ENCODE measurements at places on chromosomes 6 and 20.

GRCh38 chr6:105282631-105283585 is 103.1 kb upstream of the POPDC3 start:
- DNase-seq: no peak

- DNase-seq: peak; percentile 18
Measured at GRCh38 chr20:43658069-43658722, 8.7 kb upstream of the MYBL2 start.

DNA sequence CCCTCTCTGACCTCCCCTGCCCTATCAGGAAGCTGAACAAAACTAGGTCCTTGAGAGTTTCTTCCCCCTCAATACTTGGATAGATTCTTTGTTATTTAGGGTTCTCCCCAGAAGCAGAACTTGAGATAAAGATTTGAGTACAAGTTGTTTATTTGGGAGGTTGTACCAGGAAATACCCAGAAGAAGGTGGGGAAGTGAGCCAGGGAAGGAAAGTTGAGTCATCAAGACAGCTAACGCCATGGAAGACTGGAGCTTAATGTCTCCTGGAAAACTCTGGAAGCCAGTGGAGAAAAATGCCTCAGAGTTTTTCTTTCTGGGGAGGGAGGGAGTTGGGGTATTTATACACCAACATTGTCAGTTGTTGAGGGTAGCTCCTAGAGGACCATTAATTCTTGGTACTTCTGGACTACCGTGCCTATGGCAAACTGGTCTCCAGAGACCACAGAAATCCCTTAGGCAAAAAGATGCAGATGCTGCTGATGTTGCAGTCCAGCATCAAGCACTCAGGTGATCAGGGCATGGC is 102.6 kb upstream of the ZFP64 start:
- DNase-seq: no peak

GRCh38 chr20:9032758-9033157 is 36.1 kb upstream of the PLCB4 start:
- DNase-seq: peak; percentile 34

DNA sequence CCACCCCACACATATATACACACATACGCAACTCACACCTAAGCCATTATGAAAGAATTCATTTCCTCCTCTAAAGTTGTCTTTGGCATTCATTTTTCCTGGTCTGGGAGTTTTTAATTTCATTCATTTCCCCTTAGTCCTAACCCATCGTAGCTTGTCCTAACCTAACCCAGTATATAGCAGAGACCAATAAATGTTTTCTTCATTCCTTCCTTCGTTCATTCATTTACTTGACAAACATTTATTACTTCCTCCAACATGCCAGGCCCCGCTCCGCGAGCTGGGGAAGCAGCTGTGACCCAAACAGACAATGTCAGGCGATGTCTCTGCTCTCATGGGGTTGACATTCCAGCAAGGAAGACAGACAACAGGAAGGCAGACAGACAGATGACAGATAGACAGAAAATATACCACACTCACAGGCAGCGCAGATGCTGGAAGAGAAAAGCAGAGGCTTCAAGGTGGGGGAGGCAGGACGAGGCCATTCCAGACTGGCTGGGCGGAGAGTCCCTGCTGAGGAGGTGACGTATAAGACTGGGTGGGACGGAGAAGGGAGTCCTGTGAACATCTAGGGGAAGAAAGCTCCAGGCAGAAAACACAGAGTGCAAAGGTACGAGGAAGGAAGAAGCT is 33.7 kb upstream of the SIRPA start:
- peak; percentile 80 for DNase-seq

GRCh38 chr6:161379834-161380582 is 106.1 kb upstream of the AGPAT4 start:
- DNase-seq: no peak

DNA sequence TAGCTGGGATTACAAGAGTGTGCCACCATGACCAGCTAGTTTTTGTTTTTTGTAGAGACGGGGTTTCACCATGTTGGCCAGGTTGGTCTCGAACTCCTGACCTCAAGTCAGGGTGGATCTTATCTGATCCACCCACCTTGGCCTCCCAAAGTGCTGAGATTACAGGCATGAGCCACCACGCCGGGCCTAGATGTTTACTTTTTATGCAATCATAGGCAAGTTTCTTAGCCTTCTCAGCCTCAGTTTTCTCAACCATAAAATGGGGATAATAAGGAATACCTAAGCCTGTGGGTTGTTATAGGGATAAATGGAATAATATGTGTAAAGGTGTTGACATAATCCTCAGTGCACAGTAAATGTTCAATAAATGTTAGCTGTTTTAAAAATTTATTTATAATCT is 9.8 kb downstream of the SPATS1 start:
- no peak for DNase-seq

DNA sequence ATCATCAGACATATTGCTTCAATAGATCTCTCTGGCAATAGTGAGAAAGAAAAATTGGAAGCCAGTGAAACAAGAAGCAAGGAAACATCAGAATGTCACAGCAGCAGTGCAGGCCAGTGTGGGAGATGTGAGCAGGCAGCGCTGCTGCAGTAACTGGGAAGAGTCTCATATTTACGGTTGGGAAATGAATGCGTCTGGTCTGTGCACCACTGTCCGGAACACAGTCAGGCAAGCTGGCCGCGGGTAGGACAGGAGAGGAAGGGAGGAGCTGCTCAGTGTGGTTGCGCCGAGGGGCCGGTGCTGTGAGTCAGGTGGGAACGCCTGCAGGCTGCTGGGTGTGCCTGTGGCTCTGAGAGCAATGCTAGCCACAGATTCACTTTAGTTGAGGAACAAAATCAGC is 6.4 kb upstream of the PSMG4 start:
- no peak for DNase-seq

DNA sequence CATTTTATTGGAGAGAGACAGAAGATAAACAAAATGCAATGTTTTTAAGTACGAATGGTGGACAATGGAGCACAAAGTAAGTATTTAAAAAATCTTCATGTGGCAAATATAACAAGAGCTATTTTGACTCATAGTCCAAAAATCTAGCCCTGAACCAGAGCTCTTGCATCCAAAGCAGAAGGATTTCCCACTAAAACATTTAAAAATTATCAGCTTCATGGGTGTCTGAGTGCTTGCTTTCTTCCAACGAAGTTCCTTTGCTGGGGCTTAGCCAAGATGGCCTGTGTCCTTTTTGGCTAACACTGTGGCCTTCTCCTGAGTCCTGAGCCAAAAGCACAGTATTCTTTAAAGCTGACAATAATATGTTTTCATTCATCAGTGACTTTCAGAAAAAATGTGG is 161.7 kb downstream of the RIMS1 start:
- DNase-seq: peak; percentile 16

DNA sequence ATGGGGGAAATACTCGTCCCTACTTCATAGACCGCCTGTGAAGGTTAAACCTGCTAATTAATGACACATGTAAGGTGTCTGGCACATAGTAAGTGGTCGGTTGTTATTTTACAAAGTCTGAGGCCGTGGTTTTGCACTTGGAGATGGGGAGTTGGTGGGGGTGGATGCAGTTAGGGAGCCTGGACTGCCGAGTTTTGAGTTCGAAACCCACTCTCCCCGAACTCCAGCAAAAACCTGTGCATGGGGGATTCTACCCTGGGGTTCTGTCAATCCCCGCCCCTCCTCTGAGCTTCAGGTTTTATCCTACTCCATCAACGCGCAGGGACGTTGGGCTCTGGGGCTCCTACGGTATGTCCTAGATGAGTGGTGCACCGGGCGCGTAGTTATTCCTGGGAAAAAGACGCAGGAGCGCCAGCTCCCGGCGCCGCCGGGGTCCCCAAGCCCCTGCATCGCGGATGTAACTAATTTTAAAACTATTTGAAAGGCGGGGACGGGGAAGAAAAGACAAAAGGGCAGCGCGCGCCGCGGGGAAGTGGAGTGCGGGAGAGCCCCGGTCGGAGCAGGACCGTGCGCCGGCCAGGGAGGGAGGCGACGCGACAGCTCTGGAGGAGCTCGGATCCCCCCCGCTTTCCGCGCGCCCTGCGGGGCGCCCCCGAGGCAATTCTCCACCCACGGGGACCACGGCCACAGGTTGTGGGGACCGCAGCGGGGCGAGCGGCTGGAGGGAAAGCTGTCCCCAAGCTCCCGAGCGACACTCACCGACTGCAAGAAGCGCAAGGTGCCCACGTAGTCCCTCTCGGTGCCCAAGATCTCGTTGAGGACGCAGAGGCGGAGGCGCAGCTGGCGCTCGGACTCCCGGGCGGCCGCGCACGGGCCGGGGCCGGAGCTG is 672 bp downstream of the PREX1 start:
- DNase-seq: peak; percentile 29

DNA sequence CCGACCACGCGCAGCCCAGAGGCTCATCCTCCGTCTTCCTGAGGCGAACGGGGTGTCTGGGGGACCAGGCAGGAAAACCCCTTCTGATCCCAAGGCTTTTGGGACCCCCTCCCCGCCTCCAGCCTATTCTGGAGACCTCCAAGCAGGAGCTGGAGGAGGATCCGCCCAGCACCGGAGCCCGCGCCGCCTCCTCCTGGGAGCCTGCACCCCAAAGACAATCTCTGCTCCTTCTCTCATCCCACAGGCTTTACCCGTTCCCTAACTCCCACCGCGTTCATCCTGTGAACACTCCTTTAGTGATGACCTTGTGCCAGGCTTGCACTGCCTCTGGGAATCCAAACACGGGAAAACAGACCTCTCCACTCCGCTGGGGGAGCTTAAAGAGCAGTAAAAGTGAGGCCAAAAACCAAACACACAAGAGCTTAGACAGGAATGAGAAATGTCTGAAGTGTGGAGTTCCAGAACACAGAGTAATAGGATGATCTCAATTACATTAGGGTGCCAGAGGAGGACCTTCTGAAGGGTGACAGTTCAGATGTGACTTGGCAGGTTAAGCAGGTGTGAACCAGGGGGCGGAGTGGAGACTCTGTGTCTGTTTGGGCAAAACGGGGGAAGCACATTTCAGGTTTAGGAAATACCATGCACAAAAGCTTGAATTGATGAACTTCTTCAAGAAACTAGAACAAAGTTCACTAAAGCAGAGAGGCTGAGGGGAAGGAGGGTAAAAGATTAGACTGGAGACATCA is 7.6 kb downstream of the HLA-DRB5 start:
- DNase-seq: no peak

DNA sequence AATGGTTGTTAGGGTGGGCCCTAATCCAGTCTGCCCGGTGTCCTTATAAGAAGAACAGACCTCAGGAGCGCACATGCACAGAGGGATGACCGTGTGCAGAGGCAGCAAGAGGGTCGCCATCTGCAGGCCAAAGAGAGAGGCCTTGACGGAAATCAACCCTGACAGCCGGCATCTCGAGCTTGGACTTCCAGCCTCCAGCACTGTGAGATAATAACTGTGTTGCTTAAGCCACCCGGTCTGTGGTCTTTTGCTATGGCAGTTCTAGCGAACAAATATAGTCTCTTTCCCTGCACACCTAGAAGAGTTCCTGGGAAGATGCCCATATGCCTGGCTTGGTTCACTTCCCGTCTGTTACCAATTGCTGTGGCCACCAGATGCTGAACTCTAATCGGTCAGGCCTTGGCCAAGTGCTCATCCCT is 35.3 kb upstream of the PTGIS start:
- DNase-seq: peak; percentile 45

- DNase-seq: no peak
Measured at GRCh38 chr20:21234324-21234723, 68.8 kb upstream of the XRN2 start.

Data from fibroblast of upper back skin (primary cell).